GM23338 (cell line): ENCODE measurements at places on chromosomes 1 and 21.

DNA sequence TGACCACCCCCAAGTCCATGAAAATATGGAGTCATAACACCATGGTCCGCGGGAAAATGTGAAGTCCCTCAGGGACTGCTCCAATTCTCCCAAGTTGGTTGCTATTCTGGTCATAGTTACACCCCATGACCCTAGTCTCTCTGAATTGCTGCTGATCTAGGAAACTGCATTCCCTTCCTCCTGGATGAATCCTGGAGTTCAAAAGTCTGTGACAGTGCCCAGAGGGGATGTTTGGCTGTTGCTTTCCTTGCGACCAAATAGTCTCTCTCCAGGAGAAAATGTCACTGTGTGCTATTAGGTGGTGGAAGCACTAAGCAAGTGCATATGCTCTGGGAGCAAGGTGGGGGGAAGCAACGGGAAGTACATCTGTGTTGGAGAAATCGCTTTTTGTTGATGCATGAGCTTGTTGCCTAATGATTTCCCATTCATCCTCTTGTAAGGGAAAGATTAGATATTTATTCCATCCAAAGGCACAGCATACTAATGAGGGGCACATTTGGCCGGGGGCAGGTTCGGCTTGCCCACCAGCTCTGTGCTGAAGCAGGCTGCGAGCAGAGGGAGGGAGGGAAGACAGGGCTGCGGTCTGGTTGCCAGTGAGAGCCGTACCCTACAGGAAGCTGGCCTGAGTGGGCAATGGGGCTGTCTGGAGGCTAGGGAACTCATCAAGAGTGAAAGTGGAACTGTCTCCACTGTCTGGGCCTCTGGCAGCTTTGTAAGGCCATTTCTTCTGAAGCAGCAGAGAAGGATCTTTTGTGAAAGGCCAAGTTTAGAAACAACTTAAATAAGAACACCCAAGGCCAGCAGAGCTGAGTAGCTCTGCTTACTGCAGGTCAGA lies 27.2 kb downstream of the SYT6 start:
- DNase-seq, result no peak

DNA sequence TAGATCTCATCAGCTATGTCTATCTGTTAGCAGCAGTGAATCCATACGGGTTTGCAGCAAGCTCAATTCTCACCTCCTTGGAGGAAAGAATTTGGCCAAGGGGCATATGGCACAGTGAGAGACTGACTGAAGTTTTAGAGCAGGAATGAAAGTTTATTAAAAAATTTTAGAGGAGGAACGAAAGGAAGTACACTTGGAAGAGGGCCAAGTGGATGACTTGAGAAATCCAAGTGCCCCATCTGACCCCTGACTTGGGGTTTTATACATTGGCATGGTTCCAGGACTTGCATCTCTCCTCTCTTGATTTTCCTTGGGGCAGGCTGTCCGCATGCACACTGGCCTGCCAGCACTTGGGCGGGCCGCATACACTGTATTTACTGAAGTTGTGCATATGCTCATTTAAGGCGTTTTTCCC lies 9.2 kb upstream of the OSBPL9 start:
- DNase-seq, result no peak

GRCh38 chr1:95133687-95134086 lies 16.5 kb downstream of the TLCD4 start:
- no peak for DNase-seq

- DNase-seq, result peak; percentile 98
Observed at GRCh38 chr1:48530727-48531351, 58.8 kb upstream of the SPATA6 start.

DNA sequence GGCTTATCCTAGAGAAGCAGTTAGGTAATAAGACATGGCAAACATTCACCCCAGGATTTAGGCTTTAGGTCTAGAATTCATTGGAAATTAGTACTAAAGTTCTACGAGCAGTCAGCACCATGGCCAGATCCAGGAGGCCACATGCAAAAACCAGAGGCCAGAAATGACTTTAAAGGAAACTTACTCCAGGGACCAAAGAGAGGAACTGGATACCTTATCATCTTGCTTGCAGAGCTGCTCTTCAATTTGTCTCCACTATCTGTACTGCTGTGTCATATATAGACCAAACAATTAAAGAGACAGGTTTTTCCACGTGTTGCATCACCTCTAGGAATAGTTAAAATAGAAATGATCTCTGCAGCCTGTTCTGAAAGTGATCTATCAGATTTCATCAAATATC lies 127.8 kb downstream of the LMX1A start:
- peak; percentile 68 for DNase-seq

GRCh38 chr1:118461154-118461553 lies 276.1 kb upstream of the SPAG17 start:
- peak; percentile 20 for DNase-seq

DNA sequence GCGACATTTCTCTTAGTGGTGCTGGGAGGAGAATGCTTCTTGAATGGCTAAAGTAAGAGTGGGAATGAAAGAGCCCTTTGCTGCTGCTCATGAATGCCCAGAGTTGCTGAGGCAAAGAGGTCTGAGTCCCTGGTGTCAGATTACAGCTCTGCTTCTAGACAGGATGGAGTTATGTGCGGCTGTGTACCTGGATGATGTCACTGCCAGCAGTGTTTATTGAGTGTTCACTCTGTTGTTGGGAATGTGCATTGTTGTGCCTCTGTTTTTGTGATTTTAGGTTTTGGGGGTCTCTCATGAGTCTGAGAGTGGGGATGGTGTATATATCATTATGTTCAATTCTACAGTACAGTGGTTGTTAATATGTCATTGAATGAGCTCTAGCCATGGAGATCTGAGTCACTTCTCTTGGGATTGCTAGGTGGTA lies 2.7 kb downstream of the CDC14A start:
- DNase-seq, result peak; percentile 39

- DNase-seq, result no peak
Observed at GRCh38 chr1:206591226-206591625, 21.0 kb downstream of the EIF2D start.

GRCh38 chr1:165698761-165699052 lies 345 bp upstream of the ALDH9A1 start:
- DNase-seq, result no peak

DNA sequence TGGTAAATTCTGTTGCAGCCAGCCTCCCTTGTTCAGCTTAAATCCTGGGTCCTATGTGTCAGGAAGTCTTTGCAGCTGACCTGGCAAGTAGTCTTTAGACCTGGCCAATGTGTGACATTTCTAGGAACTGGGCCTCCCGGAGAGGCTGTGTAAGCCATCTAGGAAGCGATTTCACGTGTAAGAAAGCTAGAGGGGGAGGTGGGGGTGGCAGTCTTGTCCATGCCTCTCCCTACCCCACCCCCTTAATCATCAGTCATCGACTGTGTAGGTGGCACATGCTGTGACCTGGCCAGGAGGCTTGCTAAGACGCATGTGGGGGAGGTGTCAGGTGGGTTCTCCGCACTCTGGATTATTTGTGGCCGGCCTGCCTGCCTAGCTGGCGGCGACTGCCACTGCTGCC lies 8.4 kb downstream of the C1orf226 start:
- no peak for DNase-seq

GRCh38 chr1:15833069-15833679 lies 14.3 kb upstream of the SPEN start:
- peak; percentile 35 for DNase-seq

GRCh38 chr1:210262167-210262896 lies 29.7 kb downstream of the SERTAD4 start:
- no peak for DNase-seq

GRCh38 chr1:115900856-115901255 lies 59.9 kb upstream of the NHLH2 start:
- DNase-seq, result no peak
